ENCODE measurements at places on chromosomes 5 and 9.

DNA sequence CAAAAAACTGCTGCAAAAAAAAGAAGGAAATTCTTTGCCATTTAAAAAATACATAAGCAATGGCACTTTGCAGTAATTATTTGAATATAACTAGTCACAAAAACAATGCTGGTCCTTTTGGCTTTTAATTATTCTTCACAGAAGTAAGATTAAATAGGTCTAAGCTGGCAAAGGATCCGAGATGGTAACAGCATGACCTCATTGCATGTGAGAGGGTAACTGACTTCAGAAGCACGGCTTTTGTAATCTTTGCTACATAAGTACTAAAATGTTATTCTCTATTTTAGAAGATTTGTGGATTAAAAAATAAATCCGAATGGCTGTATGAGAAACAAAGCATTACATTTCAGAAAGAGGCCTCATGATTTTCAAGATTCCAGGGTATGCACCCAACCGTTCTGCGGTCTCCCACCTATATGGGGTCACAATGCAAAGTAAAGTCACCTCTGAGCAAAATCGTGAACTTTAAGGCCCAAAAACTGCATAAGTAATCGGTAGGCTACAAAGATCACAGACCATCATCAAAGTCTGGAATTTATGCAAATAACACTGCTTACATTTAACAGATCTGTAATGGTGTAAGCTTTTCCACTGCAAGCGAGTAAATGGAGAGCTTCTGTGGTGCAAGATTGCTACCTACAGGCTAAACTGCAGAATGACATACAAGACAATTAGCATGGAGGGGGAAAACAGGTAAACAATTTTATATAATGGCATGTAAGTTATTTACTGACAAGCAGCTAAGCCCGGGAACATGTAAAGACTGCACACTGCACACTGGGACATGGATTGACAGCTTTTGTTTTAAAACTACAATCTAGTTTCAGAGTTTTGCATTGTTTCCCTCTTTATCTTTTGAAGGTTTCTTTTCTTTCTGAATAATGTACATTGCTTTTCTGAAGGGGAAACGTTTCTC lies 231.6 kb downstream of the SLF1 start:
- DNase-seq: no peak

- DNase-seq: no peak
These were observed 152.5 kb downstream of the ADAMTS6 start for GRCh38 chr5:65329266-65329665.

- no peak for DNase-seq
These were observed 172.4 kb downstream of the IRX2 start for GRCh38 chr5:2579126-2579525.

- no peak for DNase-seq
These were observed 45.6 kb downstream of the ANKH start for GRCh38 chr5:14825977-14826376.

- DNase-seq: no peak
These were observed 135.6 kb downstream of the TMC1 start for GRCh38 chr9:72657023-72657422.

DNA sequence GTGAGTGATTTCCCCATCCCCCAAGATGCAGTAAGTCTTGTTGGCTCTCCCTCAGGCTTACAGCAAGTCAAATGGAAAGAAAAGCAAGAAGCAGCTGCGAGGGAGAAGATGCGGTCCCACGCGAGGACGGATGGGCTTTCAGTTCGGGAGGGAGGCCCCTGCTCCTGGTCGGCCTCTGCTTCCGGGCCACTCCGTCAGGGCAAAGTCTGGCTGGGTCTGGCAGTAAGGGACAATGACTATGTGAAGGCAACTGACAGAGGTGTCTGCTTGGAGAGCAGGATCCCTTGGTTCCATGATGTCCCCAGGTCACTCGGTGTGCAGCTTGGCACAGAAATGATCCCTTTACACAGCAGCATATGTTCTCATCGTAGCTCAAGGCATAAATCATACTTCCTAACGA lies 146.7 kb downstream of the HSPA4 start:
- DNase-seq: no peak

- no peak for DNase-seq
These were observed 72.0 kb upstream of the DAP start for GRCh38 chr5:10832987-10833386.

DNA sequence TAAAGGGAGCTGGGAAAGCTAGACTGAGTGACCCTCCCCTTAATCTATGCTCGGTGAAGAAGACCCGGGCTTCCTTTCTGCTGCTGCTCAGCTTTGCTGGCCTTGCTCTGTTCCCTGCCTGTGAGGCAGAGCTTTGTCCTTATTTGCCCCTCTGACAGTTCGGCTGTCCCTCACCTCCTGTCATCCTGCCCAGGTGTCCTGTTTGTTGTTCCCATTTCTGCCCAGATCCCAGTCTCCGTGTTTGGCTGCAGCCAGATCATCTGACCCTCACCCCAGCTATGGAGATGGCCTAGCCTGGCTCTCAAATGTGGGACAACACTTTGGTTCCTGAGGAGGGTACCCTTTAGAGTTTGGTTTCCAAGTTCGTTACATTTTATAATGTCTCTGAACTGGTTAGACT lies 20.2 kb downstream of the OTULIN start:
- DNase-seq: no peak

DNA sequence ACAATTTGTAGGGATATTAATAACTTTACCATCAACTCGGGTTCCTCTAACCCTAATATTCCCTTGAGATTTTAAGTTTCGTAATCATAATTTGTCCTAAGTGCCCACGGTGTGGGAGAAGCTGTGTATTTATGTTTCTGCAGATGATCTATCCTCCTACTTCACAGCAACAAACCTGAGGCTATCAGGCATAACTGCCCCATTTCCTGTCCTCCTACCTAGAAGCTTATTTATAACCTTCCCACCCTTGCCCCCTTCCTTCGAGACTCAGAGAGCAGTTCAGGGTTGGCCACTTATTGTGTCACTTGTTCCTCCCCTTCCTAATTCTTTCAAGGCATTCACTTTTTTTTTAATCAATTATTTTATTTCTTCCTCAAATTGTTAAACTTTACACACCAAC lies 29.6 kb upstream of the LCP2 start:
- DNase-seq: no peak

GRCh38 chr9:71703172-71703872 lies 65.0 kb downstream of the CEMIP2 start:
- no peak for DNase-seq

DNA sequence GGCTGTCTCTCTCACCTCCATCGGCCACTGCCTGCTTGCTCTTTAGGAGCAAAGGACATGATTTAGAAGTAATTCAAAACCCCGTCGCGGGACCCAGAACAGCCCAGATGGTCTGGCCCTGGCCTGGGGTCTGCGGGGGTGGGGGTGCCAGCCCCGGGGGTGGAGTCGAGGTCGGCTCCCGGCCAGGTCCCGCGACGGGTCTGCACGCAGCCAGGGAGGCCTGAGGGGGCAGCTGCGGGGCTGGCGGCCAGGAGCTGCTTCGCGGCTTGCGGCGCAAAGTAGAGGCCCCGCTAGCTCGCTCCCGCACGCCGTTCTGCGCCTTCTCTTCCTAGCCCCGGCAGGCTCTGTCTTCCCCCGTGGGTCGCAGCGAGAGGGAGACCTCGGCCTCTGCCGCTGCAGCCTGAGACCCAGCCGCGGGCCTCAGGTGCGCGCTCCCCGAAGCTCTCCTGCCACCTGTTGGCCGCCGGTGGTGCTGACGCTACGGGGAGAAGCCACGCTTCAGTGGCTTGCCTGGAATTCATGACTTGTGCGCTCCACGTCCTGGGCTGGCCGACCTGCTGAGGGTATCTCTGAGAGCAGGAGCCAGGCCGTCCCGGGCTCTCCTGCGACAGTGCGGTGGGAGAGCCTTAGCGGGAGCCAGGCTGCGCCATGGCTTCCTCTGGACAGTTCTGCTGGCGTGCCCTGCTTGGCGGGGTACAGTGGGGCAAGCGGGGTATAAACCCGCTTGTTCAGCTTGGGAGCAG lies 157.2 kb upstream of the PITX1 start:
- peak; percentile 92 for DNase-seq

GRCh38 chr5:145244251-145244650 lies 590.9 kb downstream of the PRELID2 start:
- no peak for DNase-seq

DNA sequence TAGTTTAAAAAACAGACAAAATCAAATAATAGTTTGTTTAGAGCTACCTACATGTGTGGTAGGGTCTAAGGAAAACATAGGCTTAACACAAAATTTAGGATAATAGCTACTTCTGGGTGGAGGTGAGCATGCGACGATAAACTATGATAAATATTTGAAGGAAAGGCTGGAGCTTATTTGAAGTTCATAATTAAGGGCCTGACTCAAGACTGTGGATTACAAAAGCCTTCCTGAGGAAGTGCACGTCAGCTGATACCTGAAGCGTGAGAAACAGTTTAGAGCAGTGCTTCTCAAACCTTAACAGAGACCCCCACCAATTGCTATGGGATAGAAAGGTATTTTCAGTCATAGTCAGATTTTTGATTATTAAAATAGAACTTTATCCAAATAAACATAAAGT lies 20.4 kb upstream of the UBLCP1 start:
- no peak for DNase-seq

GRCh38 chr5:137142764-137143605 lies 356.1 kb downstream of the SPOCK1 start:
- no peak for DNase-seq

GRCh38 chr5:73957397-73958001 lies 331.5 kb downstream of the ARHGEF28 start:
- DNase-seq: no peak

- no peak for DNase-seq
These were observed 547.0 kb downstream of the PDE4D start for GRCh38 chr5:59346514-59346913.

- no peak for DNase-seq
These were observed 516.1 kb downstream of the ANXA1 start for GRCh38 chr9:73667749-73668148.

DNA sequence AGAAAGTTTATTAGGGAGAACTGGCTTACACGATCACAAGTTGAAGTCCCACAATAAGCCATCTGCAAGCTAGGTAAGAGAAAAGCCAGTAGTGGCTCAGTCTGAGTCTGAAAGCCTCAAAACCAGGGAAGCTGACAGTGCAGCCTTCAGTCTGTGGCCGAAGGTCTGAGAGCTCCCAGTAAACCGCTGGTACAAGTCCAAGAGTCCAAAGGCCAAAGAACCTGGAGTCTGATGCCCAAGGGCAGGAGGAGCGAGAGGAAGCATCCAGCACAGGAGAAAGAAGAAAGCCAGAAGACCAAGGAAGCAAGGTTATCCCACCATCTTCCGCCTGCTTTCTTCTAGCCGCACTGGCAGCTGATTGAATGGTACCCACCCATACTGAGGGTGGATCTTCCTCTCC lies 97.3 kb upstream of the FBN2 start:
- no peak for DNase-seq

GRCh38 chr5:14003936-14004335 lies 59.4 kb upstream of the DNAH5 start:
- DNase-seq: no peak

DNA sequence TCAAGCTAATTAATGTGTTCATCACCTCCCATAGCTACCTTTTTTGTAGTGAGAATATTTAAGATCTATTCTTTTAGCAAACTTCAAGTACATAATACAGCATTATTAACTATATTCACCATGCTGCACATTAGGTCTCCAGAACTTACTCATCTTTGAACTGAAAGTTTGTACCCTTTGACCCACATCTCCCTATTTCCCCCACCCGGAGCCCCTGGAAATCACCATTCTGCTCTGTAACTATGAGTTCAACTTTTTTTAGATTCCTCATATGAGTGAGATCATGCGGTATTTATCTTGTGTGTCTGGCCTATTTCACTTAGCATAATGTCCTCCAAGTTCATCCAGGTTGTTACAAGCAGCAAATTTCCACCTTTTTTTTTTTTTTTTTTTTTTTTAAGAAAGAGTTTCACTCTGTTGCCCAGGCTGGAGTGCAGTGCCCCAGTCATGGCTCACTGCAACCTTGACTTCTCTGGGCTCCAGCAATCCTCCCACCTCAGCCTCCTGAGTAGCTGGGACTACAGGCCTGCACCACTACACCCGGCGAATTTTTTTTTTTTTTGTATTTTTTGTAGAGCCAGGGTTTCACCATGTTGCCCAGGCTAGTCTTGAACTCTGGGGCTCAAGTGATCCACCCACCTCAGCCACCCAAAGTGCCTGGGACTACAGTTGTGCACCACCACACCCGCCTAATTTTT lies 100.4 kb upstream of the SAP30L start:
- no peak for DNase-seq

DNA sequence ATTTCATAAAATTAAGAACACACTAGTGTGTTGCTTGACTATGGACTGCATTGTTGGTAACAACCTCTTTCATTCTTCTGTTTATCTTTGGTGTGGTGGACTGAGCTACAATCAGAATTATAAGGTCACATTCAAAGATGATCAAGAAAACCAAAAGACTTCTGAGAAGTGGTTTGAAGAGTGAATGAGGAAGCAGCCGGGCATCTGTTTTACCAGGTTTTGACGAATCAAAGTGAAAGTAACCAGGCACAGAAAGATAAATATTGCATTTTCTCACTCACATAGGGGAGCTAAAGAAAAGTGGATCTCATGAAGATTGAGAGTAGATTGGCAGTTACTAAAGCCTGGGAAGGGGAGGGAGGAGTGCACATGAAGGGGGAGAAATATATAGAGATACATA lies 589.1 kb downstream of the ZNF608 start:
- DNase-seq: no peak

DNA sequence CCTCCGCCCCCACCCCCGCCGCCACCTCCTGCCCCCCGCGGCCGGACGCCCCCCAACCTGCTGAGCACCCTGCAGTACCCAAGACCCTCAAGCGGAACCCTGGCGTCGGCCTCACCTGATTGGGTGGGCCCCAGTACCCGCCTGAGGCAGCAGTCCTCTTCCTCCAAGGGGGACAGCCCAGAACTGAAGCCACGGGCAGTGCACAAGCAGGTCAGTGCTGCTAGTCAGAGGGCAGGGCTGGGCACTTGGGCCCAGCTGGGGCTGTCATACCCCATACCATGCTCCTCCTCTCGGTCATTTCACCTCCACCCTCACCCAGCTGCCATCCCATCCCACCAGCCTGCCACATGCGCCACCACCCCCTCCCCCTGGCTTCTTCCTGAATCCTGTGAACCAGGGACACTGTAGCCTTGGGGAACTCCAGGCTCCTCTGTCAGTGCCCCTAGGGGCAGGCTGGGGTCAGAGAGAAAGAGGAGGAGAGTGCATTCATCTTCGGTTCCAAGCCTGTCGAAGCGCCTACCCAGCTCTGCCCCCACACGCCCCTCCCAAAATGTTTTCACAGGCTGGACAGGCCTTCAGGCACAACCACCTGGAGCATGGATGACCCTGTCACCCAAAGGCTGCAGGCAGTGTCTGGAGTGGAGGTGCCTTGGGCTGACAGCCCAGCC lies 122.0 kb downstream of the DAB2IP start:
- DNase-seq: no peak

DNA sequence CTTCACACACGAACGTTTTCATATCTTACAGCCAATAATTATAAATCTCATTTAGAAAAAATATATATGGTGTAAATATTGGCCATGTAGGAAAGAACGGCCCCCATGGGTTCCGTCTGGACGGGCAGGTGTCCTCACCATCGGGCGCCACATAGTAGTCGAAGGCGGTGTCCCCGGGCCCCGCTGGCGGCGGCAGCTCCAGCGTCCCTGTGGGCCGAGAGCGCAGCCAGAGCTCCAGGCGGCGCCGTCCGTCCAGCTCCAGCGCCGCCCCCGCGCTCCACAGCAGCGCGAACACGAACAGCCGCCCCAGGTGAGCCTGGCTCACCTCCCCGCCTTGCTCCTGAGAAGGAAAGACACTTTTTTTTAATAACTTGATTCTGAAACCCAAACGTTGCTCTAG lies 134.6 kb downstream of the DNAH5 start:
- DNase-seq: no peak
